OCI-LY7 (cell line): ENCODE measurements at places on chromosomes 13 and 19.

GRCh38 chr13:74987124-74987690 lies 494.8 kb downstream of the TBC1D4 start:
- no peak for DNase-seq

DNA sequence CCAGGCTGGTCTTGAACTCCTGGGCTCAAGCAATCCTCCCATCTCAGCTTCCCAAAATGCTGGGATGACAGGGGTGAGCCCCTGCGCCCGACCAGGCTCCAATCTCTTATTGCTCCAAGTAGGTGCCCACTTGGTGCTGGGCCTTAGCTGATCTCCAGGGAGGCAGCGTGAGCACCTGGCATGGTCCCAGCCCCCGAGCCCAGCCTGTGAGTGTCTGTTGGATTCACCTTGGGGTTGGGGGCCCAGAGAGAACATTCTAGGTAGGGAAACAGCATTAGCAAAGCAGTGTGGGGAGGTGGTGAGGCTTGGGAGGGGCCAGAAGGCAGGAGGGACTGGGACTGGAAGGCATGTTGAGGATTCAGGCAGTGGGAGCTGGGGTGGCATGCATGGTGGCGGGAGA lies 45.5 kb downstream of the DNM2 start:
- DNase-seq: no peak

GRCh38 chr13:23453132-23453531 lies 19.6 kb upstream of the SACS start:
- no peak for DNase-seq

GRCh38 chr13:20305587-20305986 lies 73.5 kb upstream of the GJB6 start:
- peak; percentile 2 for DNase-seq

- peak; percentile 13 for DNase-seq
These were observed 2.6 kb upstream of the GSX1 start for GRCh38 chr13:27789495-27790303.

DNA sequence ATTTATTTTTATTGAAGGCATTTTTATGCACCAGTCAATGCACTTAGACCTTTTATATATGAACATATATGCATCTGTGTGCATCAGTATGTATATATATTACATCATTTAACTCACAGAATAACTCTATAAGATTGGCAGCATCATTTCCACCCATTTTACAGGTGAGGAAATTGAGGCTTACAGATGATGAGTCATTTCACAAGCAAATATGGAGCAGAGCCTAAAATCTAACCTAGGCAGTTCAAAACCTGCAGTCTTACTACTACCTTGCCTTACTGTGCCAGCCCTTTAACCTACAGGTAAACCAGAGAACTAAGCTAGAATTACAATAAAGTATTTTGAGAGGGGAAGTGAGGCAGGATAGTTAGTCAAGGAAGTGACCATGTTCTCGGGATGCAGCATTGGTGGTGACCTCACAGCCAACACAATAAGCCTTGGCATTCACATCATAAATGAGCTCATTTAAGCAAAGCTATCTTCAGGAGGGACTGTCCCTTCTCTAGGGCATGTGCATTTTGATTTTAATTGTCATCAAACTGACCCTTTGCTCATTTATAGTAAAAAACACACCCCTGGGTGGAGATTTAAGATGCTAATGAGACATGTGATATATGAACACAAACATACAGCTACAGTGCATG lies 274.3 kb downstream of the DCLK1 start:
- DNase-seq: no peak

- no peak for DNase-seq
These were observed 152.0 kb upstream of the IRS2 start for GRCh38 chr13:109938255-109938936.

DNA sequence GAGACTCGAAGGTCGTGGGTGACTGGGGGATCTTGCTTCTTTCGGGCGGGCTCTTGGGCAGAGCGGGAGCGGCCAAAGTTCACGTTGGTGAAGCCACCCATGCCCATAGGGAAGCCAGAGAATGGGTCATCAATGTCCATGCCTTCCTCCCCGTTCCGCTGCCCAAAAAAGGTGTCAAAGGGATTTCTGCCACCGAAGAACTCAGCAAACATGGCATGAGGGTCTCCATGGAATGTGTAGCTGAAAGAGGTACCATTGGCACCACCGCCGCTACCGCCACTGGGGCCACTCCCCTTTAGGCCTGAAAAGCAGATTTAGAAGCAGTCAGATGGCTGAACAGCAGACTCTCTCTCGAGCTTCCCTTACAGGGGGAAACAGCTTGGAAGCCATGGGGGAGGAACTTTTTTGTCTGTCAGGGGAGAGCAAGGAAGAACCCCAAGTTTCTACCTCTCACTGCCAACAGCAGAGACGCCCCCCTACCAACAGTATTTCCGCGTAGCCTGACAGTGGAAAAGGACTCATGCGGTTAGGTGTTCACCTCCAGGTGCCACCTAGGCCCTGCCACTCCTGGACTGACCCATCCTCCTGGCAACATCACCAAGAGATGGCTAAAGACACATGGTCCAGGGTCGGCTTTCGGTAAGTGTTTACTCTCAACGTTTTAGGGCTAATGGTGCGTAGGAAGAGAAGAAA lies 1.3 kb downstream of the DNAJB1 start:
- DNase-seq: peak; percentile 26

DNA sequence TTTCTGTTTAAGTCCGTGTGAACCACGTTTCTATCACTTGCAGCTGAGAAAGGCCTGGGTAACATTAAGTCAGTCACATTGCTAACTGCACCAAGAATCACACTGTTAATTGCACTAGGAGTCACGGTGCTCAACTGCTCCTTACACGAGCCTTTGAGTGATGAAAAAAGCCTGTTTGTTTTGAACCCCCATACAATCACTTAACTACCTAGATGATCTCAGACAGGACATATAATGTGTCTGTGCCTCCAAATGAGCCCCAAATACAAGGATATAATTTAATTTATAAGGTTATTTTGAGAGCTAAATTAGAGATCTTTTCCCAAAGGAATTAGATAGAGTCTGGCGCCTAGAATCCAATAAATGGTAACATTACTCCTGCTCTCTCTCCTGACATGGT lies 84.1 kb downstream of the MIPEP start:
- DNase-seq: no peak

DNA sequence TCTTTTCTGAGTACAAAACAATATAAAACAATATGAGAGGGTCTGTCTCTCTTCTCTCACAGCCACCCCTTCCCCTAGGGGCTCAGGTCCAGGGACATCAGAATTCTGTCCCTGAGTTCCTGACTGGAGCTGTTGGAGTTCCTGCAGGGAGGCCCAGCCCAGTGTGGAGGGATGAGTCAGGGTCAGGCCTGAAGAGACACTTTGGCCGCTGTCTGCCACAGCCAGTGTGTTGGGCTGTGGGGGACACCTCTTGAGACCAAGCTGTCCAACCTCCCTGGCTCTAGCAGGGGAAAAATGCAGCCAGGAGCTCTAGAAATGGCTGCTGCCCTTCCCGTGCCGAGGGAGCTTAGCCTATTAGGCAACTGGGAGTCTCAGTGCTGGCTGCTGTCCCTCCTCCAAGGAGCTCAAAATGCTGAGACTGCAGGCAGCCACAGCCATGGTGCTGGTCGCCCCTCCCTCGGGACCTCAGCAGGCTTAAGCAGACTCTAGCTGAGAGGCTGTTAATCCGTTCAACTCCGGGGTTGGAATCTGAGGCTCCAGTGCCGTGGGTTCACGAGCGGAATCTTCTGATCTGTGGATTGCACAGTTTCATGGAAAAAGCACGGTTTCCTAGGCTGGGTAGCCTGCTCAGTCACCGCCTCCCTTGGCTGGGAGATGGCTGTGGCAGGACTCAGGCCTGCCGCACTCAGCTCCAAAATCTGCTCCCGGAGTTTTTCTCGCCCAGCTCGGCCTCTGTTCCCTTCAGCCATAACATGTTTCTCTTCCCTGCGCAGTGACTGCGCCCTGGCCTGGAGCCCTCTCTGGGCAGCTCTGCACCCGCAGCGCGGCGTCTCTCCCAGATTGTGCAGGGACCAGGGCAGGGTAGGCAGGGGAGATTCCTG lies 3.8 kb upstream of the ZNF626 start:
- DNase-seq: no peak

GRCh38 chr19:49507803-49508494 lies 4.5 kb upstream of the FCGRT start:
- DNase-seq: no peak

DNA sequence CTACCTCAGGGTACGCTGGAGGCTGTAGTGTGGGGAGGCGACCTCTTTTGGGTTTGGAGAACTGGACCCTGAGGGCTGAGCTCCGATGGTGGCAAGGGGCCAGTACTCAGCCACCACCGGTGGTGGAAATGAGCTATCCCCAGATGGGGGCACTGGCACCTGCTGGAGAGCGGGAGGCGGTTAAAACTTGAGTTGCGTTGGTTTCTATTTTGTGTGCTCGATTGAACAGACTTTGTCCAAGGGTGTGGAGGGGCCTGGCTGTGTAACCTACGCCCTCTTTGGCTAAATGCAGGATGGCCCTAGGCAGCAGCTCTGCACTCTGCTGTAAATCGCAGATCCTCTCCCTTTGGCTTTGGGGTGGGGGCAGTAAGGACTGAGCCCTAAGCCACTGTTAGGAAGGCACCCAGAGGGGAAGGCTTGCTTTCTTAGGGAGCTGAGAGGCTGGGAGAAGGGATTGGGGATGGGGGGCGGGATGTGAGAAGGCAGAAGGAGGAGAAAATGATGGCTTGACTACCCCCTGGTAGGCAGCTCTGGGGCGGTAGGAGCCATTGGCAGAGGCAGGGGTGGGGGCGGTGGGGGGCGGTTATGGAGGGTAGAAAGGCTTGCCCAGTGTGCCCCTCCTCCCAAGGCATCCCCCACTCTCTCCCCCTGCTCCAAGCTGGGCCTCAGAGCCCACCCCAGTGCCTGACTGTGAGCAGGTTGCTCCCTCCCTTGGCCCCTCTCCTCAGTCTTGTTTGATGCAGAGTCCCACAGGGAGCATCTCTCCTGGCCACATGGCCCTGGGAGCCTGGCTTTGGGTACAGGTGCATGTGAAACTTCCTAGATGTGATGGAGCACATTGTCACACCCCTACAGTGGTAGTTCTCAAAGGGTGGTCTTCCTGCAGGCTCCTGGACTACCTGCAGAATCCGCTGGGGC lies 5.0 kb downstream of the VSTM2B start:
- DNase-seq: no peak

DNA sequence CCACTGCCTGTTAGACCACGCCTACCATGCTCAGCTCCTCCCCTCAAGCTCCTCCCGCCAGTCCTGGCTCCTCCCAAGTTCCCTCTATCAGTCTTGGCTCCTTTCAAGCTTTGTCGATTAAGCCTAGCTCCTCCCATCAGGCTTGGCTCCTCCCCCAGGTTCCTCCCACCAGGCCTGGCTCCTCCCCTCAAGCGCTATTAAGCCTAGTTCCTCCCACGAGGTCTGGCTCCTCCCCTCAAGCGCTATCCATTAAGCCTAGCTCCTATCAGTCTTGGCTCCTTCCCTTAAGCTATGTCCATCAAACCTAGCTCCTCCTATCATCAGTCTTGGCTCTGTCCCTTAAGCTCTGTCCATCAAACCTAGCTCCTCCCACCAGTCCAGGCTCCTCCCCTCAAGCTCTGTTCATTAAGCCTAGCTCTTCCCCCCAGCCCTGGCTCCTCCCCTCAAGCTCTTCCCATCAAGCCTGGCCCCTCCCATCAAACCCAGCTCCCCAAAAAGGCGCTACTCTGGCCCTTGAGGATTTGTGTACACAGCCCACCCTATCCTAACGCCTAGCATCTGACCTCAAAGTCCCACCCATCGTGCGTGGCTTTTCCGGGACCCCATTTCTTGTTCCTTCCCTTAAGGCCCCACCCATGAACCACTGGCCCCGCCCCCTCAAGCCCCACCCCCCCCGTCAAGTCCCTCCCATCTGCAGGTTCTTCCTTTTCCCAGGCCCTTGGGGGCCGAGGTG lies 10.0 kb downstream of the CAMSAP3 start:
- DNase-seq: peak; percentile 96

DNA sequence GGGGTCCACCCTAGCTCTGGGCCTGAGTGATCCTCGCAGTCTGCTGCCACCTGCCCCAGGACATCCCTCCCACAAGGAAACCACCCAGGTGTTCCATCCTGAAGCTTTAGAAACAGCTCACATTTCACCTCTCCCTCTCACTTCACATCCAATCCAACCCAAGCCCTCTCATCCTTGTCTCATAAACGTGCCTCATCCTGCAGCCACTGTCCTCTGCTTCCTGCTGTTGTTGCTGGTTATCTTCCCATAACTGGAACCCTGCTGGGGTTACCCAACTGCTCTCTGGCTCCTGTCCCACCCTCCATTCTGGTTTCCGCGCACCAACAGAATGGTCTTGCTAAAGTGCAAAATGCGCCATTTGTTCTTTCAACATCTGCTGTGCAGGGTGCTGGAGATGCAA lies 59.7 kb upstream of the MTIF3 start:
- no peak for DNase-seq

- DNase-seq: no peak
These were observed 42.1 kb upstream of the UQCRFS1 start for GRCh38 chr19:29255006-29255405.

DNA sequence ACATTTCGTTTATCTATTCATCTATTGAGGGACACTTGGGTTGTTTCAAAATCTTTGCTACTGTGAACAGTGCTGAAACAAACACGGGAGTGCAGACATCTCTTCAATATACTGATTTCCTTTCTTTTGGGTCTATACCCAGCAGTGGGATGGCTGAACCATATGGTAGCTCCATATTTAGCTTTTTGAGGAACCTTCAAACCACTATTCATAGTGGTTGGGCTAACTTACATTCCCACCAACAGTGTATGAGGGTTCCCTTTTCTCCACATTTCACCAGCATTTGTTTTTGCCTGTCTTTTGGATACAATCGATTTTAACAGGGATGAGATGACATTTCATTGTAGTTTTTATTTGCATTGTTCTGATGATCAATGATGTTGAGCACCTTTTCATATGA lies 798.2 kb downstream of the UQCRFS1 start:
- no peak for DNase-seq

DNA sequence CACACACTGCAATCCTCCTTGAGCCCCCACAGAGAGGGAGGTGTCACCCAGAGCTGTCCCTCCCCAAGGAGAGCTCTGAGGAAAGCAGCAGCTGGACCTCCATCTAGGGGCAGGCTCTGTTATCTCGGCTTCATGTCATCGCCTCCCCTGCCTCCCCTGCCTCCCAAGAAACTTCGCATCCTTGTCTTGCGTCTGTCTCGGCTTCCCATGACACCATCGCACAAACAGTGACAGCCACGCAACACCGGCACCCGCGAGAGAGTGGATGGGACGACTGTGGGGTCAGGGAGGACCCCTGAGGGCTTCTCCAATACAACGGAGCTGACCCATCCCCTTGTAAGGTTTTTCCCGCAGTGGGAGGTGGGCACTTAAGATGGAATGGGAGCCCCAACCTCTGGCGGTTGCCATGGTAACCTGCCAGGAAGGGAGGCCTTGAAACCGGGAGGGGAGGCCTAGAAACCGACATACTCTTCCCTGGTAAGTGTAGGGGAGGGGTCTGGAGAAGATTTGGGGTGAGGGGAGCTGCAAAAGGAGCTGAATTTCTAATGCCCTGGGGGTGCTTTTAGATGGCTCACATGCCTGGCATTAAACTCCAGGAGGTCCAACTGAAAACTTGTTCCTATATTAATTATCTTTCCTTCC lies 16.3 kb downstream of the TLE2 start:
- no peak for DNase-seq

DNA sequence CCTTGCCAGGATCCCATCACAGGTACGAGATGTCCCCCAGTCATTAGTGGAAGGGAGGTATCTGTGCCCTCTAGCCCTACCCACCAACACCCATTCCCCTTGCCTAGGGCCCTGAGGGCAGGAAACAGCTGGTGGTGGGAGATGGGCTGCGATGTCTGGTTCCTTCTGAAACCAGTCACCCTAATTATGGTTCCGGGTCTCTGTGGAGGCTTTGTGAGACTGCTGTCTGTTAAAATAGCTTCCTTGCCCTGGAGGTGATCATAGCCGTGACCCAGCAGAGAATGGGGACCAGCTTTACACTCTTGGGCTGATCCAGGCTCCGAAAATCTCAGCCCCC lies 5.5 kb downstream of the ALDH16A1 start:
- DNase-seq: no peak

GRCh38 chr13:106911627-106912026 lies 343.7 kb upstream of the ARGLU1 start:
- no peak for DNase-seq
